ENCODE measurements at places on chromosomes 7 and 10. TPM values are rescaled to one million over a fixed set of nuclear protein-coding genes. Genes with fewer than 3 reads are reported as not detected.

DNA sequence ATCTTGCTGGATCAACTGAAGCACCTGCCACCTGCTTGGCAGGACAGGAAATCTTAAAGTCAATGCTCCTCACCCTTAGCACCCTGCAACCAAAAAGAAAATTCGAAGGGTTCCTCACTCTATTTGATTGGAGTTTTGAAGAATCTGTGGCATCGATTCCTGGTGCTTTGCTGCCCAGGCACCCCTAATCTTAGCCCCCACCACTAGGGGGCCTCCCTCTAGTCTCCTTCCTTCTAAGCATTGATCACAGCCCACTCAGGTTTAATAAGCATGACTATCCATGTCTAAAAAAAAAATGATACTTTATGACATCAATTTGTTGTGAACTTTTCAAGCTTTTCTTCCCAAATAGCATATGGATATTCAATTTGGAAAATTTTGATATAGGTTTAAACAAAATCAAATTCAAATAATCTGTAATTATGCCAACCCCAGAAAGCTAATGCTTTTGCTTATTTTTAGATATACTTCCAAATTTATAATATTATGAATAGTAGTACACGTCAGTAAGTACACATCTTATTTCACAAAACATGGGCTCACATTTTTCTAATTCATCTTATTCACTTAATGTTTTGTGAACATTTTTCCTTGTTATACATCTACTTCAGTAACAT lies 45.3 kb downstream of the NRG3 start:
- DNase-seq = peak; percentile 30

The CPA1 gene
- total RNA-seq = not detected

The TMEM213 gene
- not detected for total RNA-seq

The CELF2 gene
- not detected for total RNA-seq

The HOXA2 gene
- total RNA-seq = 1.2 TPM

- DNase-seq = peak; percentile 67
These were observed 38.6 kb downstream of the CLRN3 start for GRCh38 chr10:127853868-127854768.

The IKZF1 gene
- total RNA-seq = not detected

DNA sequence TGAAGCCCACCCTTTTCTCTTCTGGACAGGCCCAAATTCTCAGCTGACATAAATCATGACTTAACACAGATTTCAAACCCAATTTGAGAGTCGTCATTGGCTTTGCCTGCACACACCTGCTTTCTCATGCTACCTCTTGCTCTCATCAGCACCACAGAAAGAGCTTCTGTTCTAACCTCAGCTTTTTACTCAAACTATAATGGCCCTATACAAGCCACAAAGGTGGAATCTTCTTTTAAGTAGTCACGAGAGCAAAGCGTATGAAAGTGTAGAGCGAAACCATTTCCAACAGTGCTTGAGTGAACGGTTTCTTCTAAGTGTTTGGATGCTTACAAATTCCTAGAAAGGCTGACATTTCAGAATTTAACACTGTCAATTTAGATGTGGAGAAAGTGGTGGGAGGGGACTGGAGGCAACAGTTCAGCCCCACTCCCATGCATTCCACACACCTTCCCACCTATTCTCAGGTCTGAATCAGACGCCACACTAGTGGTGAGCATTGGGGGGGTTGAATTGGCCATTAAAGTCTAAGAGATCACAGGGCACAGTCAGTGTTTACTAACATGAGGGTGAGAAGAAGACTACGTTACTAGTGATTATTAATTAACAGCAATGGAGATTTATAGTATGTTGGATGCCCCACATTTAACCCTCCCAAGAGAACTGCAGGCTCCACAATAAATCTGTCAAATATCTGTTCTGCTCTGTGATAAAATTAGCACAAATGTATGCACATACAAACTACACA lies 114.0 kb downstream of the PRKCQ start:
- no peak for DNase-seq

GRCh38 chr7:7566651-7567611 lies at the start of gene MIOS:
Gene MIOS (plus strand): TSS chr7:7566884. CDS start chr7:7572476, 5,592 bp downstream.
- peak; percentile 81 for DNase-seq

The FAM131B gene
- total RNA-seq = 0.25 TPM

GRCh38 chr10:113084031-113084430 lies 134.0 kb downstream of the TCF7L2 start:
- DNase-seq = no peak

DNA sequence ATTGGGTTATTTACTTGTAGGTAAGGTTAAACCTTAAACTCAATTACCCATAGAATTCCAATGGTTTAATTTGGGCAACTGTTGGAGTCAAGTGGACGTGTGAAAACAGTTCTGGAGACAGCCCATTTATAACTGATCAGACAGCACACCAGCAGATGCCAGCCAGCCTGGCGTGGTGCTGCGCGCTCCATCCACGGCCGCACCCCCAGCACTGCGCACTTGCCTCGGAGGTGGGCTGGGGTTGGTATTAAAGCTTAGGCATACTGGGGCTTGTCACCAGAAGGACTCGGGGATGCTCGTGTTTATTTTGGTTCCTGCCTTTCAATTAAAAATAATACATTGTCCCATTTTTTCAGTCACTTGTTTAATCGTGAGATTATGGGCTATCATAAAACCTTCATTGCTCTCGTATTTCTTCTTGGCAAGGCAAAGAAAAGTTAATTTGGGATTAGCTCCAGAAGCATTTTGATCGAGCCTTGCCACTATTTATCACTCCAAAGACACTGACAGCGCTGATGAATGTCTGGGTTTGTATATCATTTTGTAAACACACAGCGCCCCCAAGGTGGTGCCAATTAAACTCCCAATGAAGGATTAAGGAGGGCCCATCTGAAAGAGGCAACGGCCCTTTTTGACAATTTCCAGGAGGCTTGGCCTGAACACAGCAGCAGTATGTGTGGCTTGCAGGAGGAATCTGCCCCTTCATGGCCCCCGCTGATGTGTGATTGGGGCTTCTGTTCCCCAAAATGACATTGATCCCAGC lies 204.5 kb upstream of the CXCL12 start:
- no peak for DNase-seq

GRCh38 chr7:27200761-27201579 lies 1.1 kb upstream of the HOXA13 start:
- no peak for DNase-seq

DNA sequence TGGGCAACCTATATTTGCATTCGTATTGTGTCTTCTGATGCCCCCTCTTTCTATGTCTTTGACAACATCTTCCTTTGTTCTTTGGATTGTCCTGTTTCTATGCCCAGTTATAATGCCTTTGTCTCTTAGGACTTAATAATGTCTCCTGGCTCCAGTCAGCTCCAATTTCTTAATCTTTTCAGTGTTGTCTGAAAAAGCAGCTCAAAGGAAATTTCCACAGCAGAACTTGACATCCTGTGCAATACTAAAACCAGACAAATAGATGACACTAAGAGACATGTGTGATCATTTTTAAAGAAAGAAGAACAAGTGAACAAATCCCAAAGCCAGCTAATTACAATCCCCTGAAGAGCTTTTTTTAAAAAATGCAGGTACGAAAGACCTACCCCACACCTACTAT lies 47.7 kb upstream of the RNF148 start:
- no peak for DNase-seq

GRCh38 chr7:37109016-37109683 lies 339.5 kb downstream of the ELMO1 start:
- DNase-seq = no peak

GRCh38 chr10:131259535-131259934 lies 52.0 kb downstream of the TCERG1L start:
- DNase-seq = no peak

DNA sequence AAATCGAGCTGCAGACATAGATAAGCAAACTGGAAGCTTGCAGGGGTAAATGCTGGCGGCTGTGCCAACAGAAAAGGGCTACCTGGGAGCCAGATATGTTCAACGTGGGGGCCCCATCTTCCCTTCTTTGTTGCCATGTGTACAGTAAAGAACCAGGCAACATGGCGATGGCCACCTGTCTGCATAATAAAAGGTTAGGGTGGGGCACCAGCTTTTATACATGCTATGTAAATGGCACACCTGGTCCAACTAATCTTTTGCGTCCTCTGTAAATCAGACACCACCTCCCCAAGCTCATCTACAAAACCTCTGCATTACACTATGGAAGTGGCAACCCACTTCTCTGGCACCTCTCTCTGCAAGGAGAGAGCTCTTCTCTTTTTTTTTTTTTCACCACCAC lies 13.9 kb downstream of the BUD31 start:
- no peak for DNase-seq

GRCh38 chr10:123146013-123146893 lies 1.7 kb upstream of the HMX2 start:
- no peak for DNase-seq

GRCh38 chr7:44461387-44461786 lies 29.1 kb downstream of the NUDCD3 start:
- DNase-seq = no peak

DNA sequence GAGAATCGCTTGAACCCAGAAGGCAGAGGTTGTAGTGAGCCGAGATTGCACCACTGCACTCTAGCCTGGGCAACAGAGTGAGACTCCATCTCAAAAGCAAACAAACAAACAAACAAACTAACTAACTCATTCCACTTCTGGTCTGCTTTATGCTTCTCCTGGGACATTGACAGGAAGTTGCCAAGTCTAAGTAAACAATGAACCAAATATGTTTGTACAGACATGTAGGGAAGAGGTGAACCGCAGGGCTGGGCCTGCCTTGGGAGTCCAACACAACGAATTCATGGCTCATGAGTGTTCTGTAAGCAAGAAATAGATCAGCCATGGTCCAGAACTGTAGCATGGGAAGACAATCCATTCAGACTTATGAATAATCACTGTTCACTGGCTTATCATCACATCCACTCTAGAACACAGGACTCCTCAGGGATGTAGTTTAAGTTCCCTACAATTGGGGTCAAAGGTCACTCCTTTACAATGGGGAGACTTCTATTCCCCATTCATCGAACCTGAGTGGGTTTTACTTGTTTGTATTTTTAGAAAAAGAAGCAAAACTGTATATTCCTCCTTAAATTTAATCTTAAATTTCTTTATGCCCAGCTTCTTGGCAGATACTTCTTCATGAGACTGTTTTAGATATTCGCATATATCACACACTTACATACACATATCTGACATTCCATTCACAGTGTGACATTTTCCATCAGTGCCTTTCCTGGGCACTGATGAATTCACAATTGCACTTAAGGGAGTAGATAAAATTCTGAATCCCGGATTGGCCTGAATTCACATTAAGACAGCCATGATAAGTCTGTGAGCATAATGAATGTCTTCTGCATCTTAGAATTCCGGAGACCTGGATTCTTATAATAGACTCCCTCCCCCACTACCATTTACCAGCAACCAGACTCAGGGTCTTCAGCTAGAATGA lies 159.1 kb upstream of the EEPD1 start:
- DNase-seq = peak; percentile 58

The FAM13C gene
- not detected for total RNA-seq

GRCh38 chr7:79453558-79454360 lies at the start of gene MAGI2:
Gene MAGI2 (minus strand): TSS chr7:79453667. CDS start chr7:79453320, 347 bp downstream.
- no peak for DNase-seq

GRCh38 chr10:58651742-58652141 lies 139.1 kb downstream of the BICC1 start:
- no peak for DNase-seq

The CCNY gene
- total RNA-seq = 68.9 TPM

DNA sequence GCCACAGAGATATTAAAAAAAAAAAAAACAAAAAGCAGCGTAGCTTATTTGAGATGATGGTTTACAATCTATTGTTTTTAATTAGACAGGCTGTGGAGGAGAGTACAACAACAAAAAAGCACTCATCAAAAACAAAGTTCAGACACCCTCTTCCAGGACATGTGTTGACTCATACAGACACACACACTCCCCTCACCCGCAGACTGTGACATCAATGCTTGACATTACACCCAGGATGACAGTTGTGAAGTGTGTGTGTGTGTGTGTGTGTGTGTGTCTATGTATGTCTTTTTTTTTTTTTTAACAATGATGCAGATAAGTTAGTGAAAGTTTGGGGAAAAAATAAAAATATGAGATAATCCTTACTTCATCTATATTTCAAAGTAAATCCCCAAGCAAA lies 303.6 kb downstream of the GPAM start:
- DNase-seq = no peak

The VSTM4 gene
- not detected for total RNA-seq

GRCh38 chr10:5882961-5883360 lies 6.7 kb downstream of the ANKRD16 start:
- no peak for DNase-seq

The ITGA8 gene
- total RNA-seq = not detected

DNA sequence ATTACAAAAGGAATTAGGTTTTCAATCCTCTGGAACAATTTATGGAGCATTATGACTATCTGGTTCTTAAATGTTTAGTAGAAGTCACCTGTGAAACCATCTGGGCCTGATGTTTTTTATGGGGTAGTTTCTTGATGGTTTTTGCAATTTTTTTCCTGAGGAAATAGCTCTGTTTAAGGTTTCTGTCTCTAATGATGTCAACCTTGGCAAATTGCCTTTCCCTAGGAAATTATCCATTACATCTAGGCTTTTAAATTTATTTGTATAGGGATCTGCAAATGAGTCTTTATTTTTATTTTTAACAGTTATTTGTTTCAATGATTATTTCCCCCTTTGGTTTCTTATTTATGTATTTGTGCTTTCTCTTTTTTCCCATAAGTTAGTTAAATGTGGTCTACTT lies 222.8 kb downstream of the GALNT17 start:
- no peak for DNase-seq

DNA sequence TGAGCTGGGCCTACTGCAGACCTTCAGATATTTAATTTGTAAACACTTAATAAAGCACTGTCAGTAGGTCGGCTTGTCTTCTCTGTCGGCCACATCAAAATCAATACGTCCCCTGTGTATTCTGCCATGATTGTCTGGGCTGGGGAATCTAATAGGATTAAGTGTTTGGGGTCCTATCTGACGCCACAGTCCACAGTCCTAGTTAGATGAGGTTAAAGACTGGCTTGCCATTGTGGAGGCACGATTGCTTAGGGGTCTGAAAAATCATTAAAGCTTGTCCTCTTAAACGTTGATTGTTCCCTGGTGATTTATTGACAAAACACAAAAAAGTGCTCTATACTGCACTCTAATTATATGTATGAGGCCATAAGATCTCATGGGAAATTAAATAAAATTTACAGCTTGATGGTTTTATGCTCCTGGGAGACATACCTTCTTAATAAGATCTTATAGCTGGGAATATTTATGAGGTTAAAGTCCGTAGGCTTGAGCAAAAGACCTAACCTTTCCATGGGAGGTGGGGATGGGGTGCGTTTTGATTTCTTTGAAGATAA lies 650.3 kb upstream of the GALNT17 start:
- DNase-seq = no peak

All from MCF 10A (cell line).